ENCODE measurements at places on chromosomes 4 and X.

DNA sequence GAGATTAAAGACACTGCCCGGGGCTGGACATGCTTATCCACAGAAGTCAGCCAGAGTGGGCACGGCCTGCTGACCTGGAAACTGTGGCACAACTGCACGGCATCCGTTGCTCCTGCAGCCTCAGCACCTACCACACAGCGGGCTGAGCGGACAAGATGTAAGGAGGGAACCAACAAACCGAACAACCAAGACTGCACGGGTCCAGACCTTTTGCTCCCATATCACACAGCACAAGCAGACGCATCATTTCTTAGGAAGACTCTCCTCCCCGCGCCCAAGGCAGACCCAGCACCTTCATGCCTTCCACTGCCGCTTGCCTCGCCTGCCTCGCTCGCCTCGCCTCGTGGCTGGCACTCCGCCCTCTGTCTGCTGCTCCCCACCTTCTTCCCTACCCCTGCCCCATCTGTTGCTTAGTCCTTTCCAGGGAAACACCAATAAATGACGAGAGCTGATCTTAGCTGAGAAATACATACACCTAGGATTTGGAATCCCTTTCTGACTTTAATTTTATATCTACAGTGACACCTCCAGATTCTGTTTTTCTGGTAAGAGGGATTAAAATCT, 79.0 kb downstream of the AFAP1 start:
- DNase-seq: no peak

DNA sequence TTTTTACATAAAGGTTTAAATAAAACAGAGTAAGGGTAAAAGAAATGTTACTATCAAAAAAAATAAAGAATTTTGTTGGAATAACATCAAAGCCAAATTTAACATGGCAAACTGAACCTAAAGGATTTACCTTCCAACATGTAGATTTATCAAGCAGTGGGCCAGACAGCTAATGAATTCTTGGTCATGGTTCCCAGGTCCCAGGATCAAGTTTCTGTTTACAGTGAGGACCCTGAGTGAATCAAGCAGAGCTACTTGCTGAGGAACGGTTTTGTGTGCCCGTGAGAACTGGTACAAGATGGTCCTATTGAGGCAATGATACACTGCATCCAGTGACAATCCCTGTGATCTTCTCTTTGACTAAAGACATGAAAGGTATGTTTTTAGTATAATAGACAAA, 157.1 kb downstream of the CDS1 start:
- no peak for DNase-seq

DNA sequence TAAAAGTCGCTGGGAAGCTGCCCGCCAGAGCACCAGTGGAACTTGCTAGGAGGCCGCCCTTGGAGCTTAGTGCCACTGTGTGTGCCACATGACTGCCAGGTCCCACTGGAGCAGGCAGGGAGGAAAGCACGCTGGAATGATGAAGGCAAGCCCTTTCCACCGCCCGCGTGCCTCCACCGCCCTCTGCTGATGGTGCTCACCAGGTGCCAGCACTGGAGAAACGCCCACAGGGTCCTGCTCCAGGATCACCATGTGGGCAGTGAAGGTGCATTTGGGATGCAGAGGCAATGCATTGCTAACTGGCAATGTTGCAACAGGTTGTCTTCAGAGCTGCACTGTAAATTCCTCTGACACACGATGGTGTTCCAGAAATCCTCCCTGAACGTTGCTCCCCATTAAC, 76.3 kb downstream of the SHROOM2 start:
- DNase-seq: no peak

GRCh38 chrX:117010243-117010642, 547.5 kb upstream of the CT83 start:
- DNase-seq: no peak

DNA sequence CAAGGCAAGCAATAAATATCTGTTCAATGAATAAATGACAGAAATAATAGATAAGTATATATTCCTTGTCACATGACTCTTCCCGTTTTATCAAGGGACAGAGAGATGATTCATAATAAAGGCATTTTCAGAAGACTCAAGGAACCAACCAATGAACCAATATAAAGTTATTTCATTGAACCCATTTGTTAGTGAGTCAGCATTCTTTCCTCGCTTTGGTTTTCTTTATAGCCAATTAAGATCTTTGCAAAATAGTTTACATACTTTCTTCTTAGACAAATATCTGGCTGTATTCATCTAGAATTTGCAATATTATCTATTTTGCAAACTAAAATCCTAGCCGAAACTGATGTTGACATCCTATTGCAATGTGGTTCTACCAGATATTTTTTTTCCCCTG, 269.4 kb downstream of the IL15 start:
- DNase-seq: no peak

GRCh38 chr4:4395849-4396627, 9.1 kb downstream of the NSG1 start:
- DNase-seq: no peak

GRCh38 chr4:138035781-138036258, 206.3 kb downstream of the SLC7A11 start:
- DNase-seq: peak; percentile 16

- DNase-seq: no peak
These were observed 17.5 kb upstream of the CORIN start for GRCh38 chr4:47855350-47855749.

DNA sequence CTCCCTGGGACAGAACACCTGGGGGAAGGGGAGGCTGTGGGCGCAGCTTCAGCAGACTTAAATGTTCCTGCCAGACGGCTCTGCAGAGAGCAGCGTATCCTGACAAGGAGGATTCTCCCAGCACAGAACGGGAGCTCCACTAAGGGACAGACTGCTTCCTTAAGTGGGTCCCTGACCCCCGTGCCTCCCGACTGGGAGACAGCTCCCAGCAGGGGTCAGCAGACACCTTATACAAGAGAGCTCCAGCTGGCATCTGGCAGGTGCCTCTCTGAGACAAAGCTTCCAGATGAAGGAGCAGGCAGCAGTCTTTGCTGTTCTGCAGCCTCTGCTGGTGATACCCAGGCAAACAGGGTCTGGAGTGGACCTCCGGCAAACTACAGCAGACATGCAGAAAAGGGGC, 44.5 kb upstream of the FAAH2 start:
- DNase-seq: no peak

GRCh38 chrX:140572724-140573123, 67.9 kb upstream of the SOX3 start:
- no peak for DNase-seq

DNA sequence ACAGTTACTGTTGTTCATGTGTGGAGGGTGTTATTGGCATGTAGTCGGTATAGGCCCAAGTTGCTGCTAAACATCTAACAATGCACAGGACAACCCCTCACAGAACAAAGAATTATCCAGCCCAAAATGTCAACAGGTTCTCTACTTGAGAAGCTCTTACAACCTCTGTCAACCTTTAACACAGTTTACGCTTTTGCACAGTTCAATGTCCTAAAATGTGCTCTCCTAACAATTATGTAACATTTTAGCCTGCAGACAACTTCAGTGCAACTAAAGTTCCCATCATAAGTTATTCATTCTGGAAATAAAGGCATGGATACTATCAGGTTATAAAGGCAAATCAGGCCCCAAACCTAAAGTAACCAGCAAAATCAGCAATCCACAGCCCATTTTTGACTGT, 66.2 kb downstream of the ASB9 start:
- DNase-seq: no peak

- DNase-seq: no peak
These were observed 50.3 kb downstream of the ARHGAP10 start for GRCh38 chr4:147782087-147782781.

DNA sequence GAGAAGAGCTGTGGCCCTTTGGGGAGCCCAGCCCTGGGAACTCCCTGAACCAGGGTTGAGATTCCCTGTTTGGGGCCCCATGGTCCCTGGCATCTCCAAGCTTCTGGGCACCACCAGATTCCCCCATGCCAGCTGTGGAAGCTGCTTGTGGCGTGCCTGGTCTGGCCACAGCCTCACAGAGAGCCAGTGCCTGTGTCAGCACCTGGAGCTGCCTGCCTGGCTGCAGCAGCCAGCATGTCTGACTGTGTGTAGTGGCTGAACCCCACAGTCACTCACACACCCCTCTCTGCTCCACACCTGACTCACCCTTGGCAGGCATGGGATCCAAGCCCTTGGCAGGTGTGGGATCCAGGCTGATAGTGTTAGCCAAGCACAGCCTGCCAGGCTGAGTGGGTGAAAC, 97.2 kb upstream of the GALNTL6 start:
- DNase-seq: no peak

GRCh38 chr4:109553130-109553529, 6.9 kb upstream of the MCUB start:
- no peak for DNase-seq

DNA sequence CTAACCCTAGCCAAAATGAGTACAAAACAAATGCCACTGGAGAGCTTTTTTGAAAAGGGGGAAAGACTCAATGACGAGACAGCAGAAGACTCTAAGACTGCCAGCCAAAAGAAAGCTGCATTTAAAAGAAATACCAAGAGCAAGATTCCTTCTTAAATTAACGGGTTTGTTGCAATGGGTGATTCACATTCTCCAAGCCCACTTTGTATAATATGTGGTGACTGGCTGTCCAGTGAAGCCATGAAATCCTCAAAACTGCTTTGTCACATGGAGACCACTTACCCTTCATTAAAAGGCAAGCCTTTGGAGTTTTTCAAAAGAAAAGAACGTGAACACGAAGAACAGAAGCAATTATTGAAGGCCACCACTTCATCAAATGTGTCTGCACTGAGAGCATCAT, 68.2 kb downstream of the MRPL1 start:
- no peak for DNase-seq

DNA sequence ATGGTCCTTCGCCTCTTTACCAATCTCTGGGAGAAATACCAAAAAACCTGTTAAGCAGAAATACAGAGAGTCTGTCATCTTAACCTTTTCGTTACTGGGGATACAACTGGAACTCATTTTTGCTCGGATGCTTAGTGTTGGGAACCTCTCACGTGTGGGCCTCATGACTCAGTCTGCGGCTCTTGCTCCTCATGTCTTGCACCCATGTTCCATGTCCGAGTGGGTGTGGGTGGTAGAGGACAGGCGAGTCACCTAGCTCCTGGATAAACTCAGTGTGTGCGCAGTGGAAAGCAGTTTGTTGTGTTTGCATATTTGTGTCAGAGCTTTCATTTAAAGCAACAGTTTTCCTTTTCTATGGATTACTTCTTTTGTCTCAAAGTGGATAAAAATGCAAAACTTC, 70.6 kb downstream of the TNIP2 start:
- no peak for DNase-seq

- DNase-seq: peak; percentile 4
These were observed 215.2 kb upstream of the PSAPL1 start for GRCh38 chr4:7649741-7650531.

GRCh38 chrX:139751053-139751452, 43.1 kb upstream of the MCF2 start:
- DNase-seq: no peak

DNA sequence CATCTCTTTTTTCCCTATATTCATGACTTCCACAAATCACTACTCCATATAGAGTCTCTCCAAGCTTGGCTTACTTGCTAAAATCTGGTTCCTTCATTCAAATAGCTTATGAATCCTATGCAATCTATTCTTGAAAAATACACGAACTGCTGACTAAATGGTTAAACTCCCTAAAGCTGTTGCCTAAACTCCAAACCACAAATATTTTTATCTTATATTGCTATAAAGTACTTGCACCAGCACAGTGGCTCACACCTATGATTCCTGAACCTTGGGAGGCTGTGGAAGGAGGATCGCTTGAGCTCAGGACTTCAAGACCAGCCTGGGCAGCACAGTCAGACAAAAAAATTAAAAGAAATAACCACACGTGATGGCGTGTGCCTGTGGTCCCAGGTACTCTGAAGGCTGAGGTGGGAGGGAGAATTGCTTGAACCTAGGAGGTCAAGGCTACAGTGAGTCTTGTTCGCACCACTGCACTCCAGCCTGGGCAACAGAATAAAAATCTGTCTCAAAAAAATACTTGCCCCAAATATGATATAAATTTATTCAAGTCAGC, 2.2 kb downstream of the FBXO8 start:
- DNase-seq: no peak

GRCh38 chr4:158722291-158722916, 792 bp downstream of the PPID start:
- peak; percentile 19 for DNase-seq

GRCh38 chrX:53321230-53321942, 40.0 kb upstream of the IQSEC2 start:
- no peak for DNase-seq

DNA sequence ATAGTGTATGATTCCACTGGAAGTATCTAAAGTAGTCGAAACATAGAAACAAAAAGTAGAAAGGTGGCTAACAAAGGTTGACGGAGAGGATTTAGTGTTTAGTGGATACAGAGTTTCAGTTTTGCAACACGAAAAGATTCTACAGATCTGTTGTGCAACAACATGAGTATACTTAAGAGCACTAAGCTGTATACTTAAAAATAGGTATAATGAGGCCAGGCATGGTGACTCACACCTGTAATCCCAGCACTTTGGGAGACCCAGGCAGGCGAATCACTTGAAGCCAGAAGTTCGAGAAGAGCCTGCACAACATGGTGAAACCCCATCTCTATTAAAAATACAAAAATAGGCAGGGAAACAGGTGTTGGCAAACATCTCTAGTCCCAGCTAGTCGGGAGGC, 7.9 kb upstream of the ATRX start:
- DNase-seq: no peak

DNA sequence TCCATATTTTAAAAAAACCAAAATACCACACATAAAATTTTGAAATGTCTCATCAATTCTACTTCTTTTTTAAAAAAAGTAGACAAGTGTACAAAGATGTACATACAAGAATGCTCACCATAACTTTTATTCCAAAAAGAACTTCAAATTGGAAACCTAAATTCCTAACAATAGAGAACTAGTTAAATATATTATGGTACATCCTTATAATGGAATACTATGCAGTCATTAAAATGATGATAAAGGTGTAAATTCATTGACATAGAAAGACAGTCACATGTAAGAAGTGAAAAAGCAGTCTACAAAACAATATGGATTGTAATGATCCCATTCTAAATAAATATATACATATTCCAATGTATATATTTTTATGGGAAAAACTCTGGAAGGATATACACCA, 31.0 kb downstream of the RPS6KA3 start:
- no peak for DNase-seq

GRCh38 chrX:42933187-42933586, 155.2 kb upstream of the PPP1R2C start:
- DNase-seq: no peak

- DNase-seq: no peak
These were observed 37.4 kb downstream of the MAML3 start for GRCh38 chr4:140116442-140117104.

- no peak for DNase-seq
These were observed 382.2 kb upstream of the IGFBP7 start for GRCh38 chr4:57492251-57492878.

- no peak for DNase-seq
These were observed 23.4 kb downstream of the FBXW7 start for GRCh38 chr4:152512483-152512882.

- DNase-seq: peak; percentile 45
These were observed 201.9 kb upstream of the AGTR2 start for GRCh38 chrX:115968436-115969252.

GRCh38 chrX:73849073-73849472, 286.1 kb downstream of the CHIC1 start:
- DNase-seq: no peak
